Stimulated activated naive CD8-positive, alpha-beta T cell treated with anti-CD3 and anti-CD28 coated beads, Interleukin-15, Interleukin-2, amounts not matched to agents 100 U/mL and 50 U/mL, for 24 hours (primary cell): ENCODE measurements at places on chromosomes 1 and 21.
A peak's percentile ranks its signal among the peaks of the same experiment; 100 is the strongest.

DNA sequence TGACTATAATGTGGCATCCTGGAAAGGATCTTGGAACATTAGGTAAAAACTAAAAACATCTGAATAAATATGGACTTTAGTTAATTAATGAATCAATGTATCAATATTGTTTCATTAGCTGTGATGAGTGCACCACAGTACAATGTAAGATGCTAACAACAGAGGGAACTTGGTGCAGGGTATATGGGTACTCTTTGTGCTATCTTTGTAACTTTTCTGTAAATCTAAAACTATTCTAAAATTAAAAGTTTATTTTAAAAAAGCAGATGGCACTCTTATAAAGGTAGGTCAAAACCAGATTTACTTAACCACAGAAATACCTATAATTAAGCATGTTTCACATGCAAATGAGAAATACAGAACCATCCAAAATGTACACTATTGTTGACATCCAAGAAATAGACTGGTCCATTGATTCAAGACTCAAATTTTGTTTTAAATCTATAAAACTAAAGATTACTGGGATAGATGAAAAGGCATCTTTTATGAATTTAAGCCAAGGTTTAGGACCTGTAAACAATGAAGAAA lies 38.4 kb downstream of the ACBD3 start:
- DNase-seq, result no peak

- DNase-seq, result no peak
Measured at GRCh38 chr1:167648978-167649744, 19.1 kb downstream of the RCSD1 start.

- peak; percentile 82 for DNase-seq
Measured at GRCh38 chr1:1349256-1350012, at the start of gene DVL1. Gene DVL1 (minus strand): TSS chr1:1349418. CDS start chr1:1349065, 353 bp downstream.

- DNase-seq, result peak; percentile 65
Measured at GRCh38 chr1:161427733-161428516, 60.2 kb upstream of the CFAP126 start.

- DNase-seq, result no peak
Measured at GRCh38 chr1:173479649-173480048, 2.5 kb downstream of the PRDX6 start.

- DNase-seq, result no peak
Measured at GRCh38 chr1:93007941-93008577, 46.8 kb upstream of the DIPK1A start.

DNA sequence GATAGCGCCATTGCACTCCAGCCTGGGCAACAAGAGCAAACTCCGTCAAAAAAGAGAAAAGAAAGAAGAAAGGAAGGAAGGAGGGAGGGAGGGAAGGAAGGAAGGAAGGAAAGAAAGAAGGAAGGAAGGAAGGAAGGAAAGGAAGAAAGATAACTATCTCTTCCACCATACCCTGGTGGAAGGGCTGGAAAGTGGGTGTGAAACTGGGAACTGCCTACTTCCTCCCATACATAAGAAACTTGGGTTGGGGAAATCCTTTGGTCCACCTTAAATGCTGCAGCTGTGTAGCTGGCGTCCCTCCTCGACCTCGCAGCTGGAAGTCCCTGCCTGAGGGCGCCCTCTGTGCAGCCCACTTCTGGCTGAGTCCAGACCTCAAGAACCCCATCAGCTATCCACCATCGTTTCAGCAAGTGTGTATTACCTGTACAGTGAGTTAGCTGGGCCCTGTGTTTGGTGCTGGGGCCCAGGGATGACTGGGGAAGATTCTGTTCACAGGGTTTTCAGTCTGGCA lies 4.6 kb upstream of the FAM167B start:
- DNase-seq, result no peak

GRCh38 chr1:118364882-118365281 lies 179.9 kb upstream of the SPAG17 start:
- no peak for DNase-seq

DNA sequence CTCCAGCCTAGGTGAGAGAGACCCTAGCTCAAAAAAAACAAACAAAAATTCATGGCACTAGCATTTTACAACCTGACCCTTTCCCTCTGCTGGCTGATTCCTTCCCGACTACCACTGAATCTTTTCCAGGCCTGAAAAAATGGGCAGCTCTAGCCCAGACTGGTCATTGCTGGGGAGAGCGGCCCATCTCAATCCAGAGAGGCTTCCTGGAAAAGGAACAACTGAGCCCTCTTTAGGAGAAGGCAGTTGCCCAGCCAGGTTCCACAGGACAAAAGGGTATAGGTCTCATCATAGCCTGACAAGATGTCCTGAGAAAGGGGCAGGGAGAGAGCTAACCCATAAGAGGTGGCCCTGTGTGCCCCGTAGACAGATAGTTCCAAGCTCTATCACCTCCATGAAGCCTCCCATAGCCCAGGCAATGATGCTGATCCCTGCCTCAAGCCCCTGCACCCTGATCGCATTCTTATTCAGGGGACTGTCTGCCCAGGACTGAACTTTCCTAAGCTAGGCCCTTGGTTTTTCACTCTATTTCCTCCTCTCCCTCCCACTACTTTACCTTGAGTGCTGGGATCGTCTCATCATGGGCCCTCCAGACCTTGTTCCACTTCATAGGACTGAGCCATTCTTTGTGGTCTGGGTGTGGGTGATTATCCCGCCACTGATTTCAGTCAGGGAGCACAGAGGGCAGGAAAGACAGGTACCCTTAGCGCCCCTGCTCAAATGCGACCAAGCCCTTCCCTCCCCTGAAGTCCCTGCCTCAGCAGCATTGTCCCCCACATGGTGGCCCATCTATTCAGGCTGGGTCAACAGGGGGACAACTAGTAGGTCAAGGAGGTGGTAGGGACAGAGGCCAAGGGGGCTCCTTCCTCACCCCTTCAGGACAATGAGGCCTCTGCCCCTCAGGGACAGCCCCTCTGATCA lies 18.2 kb downstream of the RHBG start:
- DNase-seq, result no peak

DNA sequence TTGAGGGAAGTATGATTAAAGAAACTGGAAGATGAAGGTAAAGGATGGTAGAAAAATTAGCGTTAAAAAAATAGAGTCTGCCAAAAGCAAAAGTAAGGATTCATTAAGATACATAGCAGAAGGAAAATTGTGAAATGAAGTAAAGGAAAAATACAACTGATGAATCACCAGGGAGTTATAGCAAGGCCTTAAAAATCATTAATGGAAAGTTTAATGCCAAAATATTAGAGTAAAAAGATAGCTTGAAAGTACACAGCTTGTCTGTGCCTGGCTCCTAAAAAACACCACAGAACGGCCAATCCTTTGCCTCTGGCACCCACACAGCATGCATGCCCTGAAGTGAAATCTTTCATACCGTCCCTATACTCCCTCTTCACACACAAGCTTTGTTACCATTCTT lies 66.9 kb upstream of the APOBEC4 start:
- no peak for DNase-seq

DNA sequence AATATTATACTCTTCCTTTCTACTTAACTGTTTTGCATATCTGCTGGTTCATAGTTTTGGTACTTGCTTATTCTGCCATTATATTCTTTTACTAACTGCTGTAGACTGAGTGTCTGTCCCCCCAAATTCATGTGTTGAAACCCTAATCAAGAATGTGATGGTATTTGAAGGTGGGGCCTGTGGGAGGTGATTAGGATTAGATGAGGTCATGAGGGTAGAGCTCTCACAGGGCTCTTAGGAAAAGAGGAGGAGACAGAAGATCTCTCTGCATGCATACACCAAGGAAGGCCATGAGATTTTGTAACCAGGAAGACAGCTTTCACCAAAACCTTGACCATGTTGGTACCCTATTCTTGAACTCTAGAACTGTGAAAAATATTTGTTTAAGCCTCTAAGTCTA lies 354.1 kb upstream of the B3GALT2 start:
- no peak for DNase-seq
